ENCODE measurements at places on chromosomes 7 and 10. TPM values are rescaled to one million over a fixed set of nuclear protein-coding genes. Genes with fewer than 3 reads are reported as not detected.

DNA sequence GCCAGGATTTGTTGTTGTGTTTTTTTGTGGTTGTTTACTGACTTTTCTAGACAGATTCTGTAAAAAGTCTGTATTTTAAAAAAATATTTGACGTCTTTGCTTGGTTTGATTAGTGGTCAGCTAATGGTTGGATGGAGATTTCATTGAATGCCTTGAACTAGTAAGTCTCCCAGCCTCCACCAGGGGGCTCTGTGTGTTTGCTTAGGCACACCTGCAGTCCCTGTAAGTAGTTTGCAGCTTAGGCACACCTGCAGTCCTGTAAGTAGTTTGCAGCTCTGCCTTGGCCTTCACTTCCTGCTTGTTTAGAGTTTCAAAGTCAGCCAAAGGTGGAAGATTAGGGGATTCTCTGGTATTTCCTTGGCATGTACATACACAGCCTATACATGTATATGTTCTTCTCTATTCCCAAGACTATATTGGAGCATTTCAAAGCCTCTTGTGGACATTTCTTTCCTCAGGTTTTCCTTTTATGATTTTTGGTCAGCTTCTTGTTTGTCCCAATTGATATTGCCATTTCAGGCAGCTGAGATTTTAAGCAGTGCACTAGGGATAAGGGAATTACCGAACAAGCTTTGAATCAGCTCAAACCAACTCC is 101.6 kb downstream of the CCSER2 start:
- peak; percentile 57 for DNase-seq

Gene PHTF2
- 47.5 TPM for total RNA-seq

DNA sequence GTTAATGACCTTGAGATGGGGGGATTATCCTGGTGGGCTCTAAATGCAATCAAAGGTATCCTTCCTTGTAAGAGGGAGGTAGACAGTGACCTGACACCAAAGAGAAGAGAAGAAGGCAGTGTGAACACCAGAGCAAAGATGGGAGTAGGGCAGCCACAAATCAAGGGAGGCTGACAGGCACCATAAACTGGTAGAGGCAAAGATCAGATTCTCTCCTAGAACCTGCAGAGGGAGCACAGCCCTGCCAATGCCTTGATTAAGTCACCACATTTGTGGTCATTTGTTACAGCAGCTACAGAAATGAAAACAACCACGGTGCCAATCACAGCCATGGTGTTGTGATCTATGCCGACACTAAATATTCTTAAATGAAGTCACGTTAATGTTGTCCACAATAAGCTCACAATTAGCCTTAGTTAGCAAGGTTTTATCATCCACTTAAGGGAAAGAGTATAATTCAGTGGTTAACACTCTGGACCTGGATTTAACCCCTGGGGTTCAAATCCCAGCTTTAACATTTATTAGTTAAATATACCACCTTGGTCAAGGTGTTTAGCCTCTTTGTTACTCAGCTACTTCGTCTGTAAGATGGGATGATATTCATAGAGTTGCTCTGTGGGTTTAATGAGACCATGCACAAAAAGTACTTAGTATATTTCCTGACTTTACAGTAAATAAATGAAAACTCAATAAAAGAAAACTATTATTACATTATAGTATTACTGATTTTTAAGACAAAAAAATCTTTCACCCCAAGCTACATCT is 70.8 kb downstream of the SGMS1 start:
- no peak for DNase-seq

Gene EPHB4
- total RNA-seq: 24.9 TPM

GRCh38 chr7:142337054-142338001 is 79.5 kb upstream of the PRSS58 start:
- no peak for DNase-seq

Gene NUTM2B
- 0.09 TPM for total RNA-seq

Gene UCN3
- not detected for total RNA-seq

- DNase-seq: peak; percentile 37
Observed at GRCh38 chr7:156640949-156641485, 443 bp downstream of the RNF32 start.

DNA sequence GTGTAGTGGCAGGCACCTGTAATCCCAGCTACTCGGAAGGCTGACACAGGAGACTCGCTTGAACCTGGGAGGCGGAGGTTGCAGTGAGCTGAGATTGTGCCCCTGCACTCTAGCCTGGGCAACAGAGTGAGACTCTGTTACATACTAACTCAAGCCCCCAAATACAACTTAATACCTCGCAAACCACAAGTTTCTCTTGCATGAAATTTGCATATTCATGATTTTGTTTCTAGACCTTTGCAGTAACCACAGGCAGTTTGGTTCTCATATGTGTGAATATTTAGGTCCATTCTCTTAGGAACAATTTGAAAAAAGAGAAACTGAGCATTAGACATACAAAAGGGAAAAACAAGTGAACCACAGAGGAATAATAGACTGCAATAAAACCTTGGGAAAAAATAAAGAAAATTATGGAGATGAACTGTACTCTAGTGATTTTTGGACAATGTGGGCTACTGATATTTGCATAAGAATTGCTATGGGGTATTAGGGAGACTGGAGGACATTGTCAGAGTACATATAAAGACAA is 77.0 kb downstream of the ZNF277 start:
- no peak for DNase-seq

GRCh38 chr7:148856891-148857290 is 27.2 kb downstream of the EZH2 start:
- DNase-seq: peak; percentile 15

GRCh38 chr7:129421717-129422250 is 12.4 kb upstream of the STRIP2 start:
- DNase-seq: peak; percentile 54

Gene ACTR3C
- not detected for total RNA-seq

- no peak for DNase-seq
Observed at GRCh38 chr10:58027426-58027825, 240.3 kb downstream of the IPMK start.

GRCh38 chr10:3858051-3858845 is 73.2 kb upstream of the KLF6 start:
- DNase-seq: no peak

DNA sequence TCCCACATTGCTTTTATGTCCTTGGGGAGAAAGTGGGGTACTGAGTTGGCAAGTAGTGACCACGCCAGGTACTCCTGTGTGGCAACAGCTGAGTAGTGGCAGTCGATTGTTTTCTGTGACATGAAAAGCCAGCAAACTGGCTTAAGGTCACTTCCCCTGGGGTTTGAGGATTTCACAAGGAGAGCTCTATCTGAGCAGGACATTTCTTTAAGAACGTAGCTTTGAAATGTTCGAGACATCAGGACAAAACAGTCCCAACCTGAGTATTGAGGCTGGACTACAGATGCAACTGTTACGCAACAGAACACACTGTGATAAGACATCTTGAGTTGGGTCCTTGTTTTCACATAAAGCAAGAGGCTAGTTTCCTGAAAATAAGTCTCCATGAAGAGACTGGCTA is 146.7 kb upstream of the KLF14 start:
- DNase-seq: no peak

DNA sequence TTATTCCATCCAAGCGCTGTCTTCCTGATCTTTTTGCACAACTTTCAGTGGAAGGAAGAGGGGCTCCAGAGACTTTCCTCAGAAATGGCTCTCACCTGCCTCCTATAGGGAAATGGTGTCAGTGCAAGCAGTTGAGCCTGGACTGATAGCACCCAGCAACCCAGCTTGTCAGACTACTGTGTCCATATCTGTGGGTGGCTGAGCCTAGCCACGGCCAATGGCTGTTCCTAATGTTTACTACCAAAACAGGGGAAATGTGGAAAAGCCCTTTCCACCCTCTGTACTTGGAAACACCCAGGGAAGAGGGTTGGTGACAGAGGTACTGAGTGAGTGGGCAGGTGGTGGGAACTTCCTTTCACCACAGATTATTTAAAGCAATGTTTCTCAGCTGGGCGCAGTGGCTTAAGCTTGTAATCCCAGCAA is 4.3 kb upstream of the YKT6 start:
- peak; percentile 73 for DNase-seq

Gene ADAM8
- total RNA-seq: not detected

GRCh38 chr10:44064987-44065787 is 319.7 kb downstream of the CXCL12 start:
- no peak for DNase-seq

Gene XPNPEP1
- total RNA-seq: 103 TPM

Gene NPC1L1
- not detected for total RNA-seq

Gene ELMO1
- 1.3 TPM for total RNA-seq

Gene IFIT1B
- total RNA-seq: not detected

- no peak for DNase-seq
Observed at GRCh38 chr7:1368682-1369571, 90.3 kb downstream of the MICALL2 start.

DNA sequence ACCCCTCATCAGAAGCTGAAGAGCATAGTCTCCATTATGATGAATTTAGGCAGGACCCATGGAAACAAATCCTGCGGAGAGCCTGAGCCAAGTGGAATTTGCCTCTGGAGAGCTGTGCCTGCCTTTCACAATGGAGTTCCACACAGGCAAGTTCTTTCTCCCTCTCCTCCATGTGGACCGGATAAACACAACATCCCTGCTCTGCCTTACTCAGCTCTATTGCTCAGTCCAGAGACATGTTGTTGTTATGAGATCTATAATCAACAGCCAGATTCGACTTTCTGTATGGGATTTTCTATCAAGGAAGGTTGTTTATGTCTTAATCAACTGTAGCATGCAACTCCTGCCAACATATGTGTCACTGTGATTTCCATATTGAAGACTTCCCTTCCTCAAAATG is 59.5 kb upstream of the ELMO1 start:
- no peak for DNase-seq

Gene DNAJB9
- total RNA-seq: 19.1 TPM

- no peak for DNase-seq
Observed at GRCh38 chr7:73737491-73738219, 947 bp downstream of the ABHD11 start.

DNA sequence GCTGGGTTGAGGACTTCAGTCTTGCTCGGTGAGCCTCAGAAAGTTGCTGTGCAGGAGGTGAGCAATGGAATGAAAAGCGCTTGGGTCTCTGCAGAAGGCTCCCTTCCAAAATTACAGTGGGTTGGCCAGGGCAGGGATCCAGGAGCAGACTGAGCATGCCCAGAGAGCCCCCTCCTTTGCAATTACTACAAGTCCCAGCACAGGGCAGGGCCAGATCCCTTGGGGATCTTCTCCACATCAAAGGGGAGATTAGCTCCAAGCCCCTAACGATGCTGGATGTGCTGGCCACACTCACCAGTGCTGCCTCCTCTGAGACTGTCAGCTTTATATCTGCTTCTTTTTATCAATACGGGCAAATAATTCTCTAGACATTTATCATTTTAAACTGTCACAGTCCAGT is 337.5 kb downstream of the RPS24 start:
- DNase-seq: peak; percentile 42

GRCh38 chr10:72308320-72308987 is 34.7 kb downstream of the DDIT4 start:
- peak; percentile 97 for DNase-seq

Gene TDRD1
- 0.45 TPM for total RNA-seq

- DNase-seq: no peak
Observed at GRCh38 chr10:34954142-34954541, 136.0 kb downstream of the CUL2 start.

DNA sequence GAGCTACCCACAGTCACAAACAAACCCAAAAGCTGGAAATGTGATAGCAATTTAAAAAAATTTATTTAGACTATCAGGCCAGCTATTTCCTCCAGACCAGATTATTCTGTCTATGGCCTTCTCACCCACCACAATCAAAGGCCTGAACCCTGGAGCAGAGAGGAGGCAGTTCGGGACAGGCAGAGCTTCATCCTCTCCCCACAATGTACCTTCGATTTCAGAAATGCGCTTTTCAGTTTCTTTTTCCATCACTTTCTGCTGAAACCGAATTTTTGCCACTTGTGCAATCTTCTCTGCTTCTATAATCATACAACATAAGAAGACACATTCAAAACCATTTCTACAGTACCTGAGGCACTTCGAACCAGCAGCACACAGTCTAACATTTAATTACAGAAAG is 29.9 kb downstream of the ERLIN1 start:
- DNase-seq: no peak

Gene FAM25C
- not detected for total RNA-seq

DNA sequence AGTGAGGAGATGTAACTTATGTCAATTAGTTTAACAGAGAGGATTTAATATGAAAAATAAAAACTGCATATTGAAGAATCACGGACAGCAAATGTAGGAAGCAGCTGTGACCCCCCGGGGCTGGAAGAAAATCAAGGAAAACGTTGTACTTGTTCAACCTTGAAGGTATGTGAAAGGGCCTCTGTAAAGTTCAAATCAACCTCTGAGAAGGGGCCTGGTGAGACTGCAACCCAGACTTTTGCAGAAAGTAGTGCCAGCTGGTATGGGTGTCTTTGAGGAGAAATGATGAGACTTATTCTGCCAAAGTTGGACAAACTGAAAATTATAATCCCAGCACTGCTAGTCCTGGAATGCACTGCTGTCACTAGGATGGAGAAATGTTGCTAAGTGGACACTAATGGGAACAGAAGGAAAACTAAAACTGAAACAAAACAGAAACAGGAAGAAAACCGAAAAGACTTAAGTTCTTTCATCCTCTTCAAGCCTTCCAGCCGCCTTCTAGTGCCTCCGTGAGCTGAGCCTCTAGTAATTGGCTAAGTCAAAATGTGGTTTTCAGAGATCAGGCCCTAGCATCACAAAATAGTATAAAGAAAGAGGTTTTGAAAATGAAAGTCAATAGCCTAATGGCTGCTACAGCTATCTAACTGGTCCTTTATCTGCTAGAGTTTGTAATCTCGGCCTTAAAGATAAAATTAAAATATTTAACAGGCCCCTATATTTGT is 253.7 kb upstream of the SORCS1 start:
- DNase-seq: no peak

DNA sequence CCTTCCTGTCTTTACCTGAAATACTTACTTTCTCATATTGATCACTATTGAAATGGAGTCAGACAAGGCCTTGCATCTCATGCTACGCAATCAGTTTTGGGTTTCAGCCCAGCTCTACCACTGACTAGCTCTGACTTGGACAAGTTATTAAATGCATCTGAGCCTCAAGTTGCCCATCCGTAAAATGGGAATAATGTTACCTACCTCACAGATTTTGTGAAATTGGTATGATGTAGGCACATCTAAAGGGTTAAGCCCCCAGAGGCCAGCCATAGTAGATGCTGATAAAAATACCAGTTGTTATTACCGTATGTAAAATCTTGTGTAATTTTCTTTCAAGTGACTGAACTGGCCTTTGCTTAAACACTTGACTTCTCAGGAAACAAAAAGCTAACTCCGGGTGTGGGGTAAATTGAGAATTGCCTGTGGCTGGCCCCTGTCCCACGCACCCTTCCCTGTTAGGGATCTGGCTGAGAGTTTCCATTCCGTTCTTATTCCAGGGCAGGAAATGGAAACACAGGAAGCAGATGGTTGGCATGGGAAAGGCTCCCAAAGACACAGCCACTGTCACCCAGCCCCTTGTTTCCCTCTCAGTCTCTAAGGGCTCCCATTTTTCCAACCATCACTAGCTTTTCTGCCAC is 7.5 kb downstream of the DUSP5 start:
- DNase-seq: no peak

- DNase-seq: peak; percentile 39
Observed at GRCh38 chr7:2438186-2438585, 34.8 kb downstream of the CHST12 start.

Gene PLPP4
- not detected for total RNA-seq

- no peak for DNase-seq
Observed at GRCh38 chr10:3395458-3395861, 222.9 kb upstream of the PITRM1 start.

- DNase-seq: peak; percentile 36
Observed at GRCh38 chr7:92496876-92497275, 19.1 kb upstream of the ERVW-1 start.

GRCh38 chr10:5737352-5737751 is 52.7 kb downstream of the TASOR2 start:
- no peak for DNase-seq

All from fibroblast of the aortic adventitia (primary cell).